ENCODE measurements at places on chromosomes 4 and X. TPM values are rescaled to one million over a fixed set of nuclear protein-coding genes. Genes with fewer than 3 reads are reported as not detected.

DNA sequence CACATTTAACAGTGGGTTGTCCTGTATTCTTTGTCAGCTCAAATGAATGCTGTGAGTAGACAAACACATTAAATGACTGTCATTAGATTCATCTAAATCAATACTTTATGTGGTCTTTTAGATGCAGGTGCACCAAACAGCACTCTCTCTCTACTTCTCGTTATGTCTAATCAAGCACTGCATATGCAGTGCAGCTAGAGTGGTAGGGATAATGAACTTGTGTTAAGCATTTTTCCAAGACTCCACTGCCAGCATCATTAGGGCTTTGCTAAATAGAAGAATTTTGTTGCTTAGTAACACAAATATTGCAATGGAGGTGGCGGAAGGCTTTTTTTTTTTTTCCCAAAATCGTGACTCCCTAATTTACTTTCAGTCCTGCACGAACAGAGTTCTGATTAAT, 447.0 kb upstream of the GALNT7 start:
- DNase-seq = no peak

DNA sequence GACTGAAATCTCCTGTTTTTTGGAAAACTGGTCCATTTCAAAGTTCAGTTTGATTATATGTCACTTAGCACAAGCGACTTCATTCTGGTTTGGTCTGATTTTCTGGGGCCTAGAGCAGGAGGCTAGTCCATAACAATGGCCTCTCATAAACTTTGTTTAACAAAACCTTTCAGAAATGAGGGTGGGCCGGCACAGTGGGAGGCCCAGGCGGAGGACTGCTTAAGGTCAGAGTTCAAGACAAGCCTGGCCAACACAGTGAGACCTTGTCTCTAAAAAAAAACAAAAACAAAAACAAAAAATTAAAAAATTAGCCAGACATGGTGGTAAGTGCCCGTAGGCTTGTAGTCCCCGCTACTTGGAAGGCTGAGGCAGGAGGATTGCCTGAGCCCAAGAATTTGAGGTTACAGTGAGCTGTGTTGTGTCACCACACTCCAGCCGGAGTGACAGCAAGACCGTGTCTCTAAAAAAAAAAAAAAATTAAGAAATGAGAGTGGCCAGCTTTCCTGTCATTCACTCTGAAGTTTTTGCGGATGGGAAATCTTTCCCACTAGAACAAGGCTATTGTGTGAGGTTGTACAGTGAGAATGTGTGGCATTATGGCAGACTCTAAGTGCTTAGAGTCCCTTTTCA, 1.2 kb upstream of the PLAC8 start:
- DNase-seq = no peak

GRCh38 chr4:185224597-185224996, 15.2 kb downstream of the SNX25 start:
- DNase-seq = no peak

Gene HMGN5
- total RNA-seq = 2.5 TPM

Gene SRPX2
- 3.6 TPM for total RNA-seq

Gene ZGRF1
- total RNA-seq = 1.7 TPM

DNA sequence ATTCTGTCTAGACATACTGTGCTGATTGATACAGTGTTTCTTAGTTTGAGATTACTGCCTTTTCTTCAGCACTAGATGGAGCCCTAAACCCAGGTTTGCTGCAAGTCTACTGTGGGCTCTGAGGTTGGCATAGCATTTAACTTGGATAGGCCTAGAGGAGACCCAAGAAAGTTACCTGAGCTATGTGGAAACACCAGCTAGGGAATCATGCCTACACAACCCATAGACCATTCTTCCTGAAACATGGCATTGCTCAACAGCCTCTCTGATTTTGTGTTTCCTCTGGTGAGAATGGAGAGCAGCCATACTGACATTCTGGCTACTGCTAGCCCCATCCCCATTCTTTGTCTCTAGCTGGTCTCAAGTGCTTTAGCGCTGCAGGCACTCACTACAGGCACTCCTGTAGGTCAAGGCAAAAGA, 287.7 kb upstream of the PCDH18 start:
- DNase-seq = no peak

GRCh38 chr4:162988530-162988929, 178.2 kb downstream of the NAF1 start:
- no peak for DNase-seq

- no peak for DNase-seq
These were observed 677 bp downstream of the PTPN13 start for GRCh38 chr4:86594559-86595425.

Gene TRIM75
- not detected for total RNA-seq

Gene ATOH1
- not detected for total RNA-seq

DNA sequence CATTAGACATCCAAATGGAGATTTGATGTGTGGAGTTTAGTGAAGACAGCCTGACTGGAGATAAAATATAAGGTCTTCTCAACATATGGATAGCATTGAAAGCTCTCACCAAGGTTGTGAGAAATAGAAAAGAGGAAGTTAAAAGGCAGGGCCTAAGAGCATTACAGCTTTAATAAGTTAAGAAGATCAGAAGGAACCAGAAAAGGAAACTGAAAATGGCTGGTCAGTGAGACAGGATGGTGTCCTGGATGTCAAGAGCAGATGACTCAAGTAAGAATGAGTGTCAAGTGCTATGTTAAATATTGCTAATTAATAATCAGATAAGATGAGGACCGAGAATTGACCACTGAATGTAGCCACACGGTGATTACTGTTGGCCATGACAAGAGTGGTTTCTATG, 642.9 kb downstream of the STPG2 start:
- no peak for DNase-seq

GRCh38 chrX:37782359-37782758, 2.5 kb downstream of the CYBB start:
- DNase-seq = no peak

- DNase-seq = peak; percentile 86
These were observed 26.4 kb downstream of the NAT8L start for GRCh38 chr4:2085496-2085901.

Gene GYPB
- not detected for total RNA-seq

Gene CHM
- total RNA-seq = 6.1 TPM

GRCh38 chrX:143632625-143633410, 3.1 kb downstream of the SLITRK4 start:
- DNase-seq = no peak

GRCh38 chr4:188308142-188308541, 168.9 kb downstream of the TRIML1 start:
- no peak for DNase-seq

GRCh38 chrX:152155766-152156310, 17.5 kb upstream of the MAGEA10 start:
- DNase-seq = no peak
